ENCODE measurements at places on chromosomes 3 and 15.

GRCh38 chr3:107745354-107745753, 222.6 kb downstream of the BBX start:
- no peak for DNase-seq

GRCh38 chr3:134666885-134667284, 16.1 kb upstream of the KY start:
- no peak for DNase-seq

DNA sequence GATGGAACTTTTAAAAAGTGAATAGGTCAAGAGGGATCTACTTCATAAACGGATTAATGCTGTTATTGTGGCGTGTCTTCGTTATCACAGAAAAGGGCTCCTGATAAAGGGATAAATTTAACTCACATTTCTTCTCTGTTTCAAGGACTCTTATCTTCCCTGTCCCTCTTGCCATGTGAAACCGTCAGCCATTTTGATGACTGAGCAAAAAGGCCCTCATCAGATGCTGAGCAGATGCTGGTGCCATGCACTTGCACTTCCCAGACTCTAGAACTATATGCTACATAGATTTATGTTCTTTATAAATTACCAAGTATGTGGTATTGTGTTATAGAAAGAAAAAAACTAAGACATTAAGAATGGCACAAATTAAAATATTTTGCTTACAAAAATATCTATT, 1011.8 kb upstream of the GBE1 start:
- DNase-seq, result no peak

GRCh38 chr3:157477441-157477840, 25.8 kb downstream of the VEPH1 start:
- DNase-seq, result no peak

GRCh38 chr15:77656294-77656693, 23.6 kb upstream of the LINGO1 start:
- peak; percentile 38 for DNase-seq
